ENCODE measurements at places on chromosomes 6 and 20.
A peak's percentile ranks its signal among the peaks of the same experiment; 100 is the strongest.

GRCh38 chr20:49699200-49699992 is 14.3 kb downstream of the B4GALT5 start:
- DNase-seq = no peak

- DNase-seq = peak; percentile 50
Measured at GRCh38 chr20:43844778-43845614, 69.7 kb upstream of the TOX2 start.

DNA sequence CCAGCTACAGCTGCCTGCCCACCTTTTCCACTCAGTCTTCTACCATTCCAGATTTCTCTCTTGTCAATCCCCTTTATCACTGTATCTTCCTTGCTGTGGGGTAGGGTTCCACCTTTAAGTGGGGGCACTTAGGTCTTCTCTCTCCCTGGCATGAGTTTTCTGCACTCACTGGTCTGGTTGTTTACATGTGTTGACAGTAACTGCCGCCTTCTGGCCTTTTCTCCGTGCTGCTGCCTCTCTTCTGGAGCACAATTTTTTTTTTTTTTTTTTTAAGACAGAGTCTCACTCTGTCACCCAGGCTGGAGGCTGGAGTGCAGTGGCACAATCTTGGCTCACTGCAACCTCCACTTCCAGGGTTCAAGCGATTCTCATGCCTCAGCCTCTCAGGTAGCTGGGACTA is 12.0 kb downstream of the RNF114 start:
- DNase-seq = no peak

DNA sequence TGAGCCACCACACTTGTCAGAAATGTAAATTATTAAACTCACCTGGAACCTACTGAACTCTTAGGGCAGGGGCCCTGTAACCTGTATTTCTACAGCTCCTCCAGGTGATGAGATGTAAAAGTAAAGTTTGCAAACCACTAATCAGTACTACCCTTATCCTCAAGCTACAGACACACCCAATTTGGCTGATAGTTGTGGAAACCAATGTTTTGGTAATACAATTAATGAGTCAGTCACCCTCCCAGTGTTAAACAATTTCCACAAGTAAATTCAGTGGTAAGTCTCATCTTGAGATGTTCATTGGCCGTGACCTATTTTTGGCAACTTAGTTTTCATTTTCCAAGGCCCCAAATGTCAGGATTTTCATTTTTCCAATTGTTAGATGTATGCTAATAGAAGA is 29.6 kb downstream of the GCNT2 start:
- no peak for DNase-seq

GRCh38 chr6:81682235-81682795 is 70.2 kb downstream of the TENT5A start:
- peak; percentile 12 for DNase-seq

DNA sequence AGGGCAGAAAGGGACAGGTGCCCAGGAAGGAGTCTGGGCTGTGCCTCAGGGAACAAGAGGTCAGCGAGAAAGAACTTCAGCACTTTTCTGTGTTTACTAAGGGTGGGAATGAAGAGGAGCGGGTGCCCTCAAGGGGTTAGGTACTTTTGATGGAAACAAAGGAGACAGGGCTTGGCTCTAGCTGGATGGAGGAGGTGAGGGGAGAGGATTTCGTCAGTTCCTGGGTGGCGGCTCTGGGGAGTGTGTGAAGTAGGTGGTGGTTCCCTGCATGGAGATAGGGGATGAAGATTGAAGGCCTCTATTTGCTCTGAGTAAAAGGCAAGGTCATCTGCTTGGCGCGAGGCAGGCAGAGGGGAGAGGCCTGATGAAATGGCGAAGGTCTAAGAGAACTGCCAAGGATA is 40.0 kb upstream of the ANKRD60 start:
- DNase-seq = no peak

DNA sequence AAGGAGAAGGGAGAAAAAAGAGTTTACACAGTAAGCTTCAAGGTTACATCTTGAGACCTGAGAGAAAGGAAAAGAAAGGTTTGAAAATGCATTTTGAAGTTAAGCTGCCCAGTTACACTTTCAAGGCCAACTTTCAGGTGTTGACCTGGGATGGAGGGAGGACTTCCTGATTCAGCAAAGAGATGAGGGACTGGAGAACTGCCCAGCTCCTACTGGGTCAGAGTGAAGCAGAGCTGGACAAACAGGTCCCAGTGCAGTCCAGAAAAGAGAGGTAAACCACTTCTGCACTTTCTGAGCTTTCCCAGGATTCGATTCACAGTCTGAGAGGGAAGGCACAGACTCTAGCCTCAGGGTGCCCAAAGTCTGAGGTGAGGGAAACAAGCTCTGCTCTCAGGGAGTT is 6.0 kb upstream of the TJAP1 start:
- peak; percentile 67 for DNase-seq

GRCh38 chr20:34362502-34363061 is 491 bp upstream of the ITCH start:
- DNase-seq = no peak

- no peak for DNase-seq
Measured at GRCh38 chr6:128256095-128256494, 264.3 kb downstream of the PTPRK start.

- no peak for DNase-seq
Measured at GRCh38 chr6:98156580-98156979, 677.8 kb upstream of the POU3F2 start.

DNA sequence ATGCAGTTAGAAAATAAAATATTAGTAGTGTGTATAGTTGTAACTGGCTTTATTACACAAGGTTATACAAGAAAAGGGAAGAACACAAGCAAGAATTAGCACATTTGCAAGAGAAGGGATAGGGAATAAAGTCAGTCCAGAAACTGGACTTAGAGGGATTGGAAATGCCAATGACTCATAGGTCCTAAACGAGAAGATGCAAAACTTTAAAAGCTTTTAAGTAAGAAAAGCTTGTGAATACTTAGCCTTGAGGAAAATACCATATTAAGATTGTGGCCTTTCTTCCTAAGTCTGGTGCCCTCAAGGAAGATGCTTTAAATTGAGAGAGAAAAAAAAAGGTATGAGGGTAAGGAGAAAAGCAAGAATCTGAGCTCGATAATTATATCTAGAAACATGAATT is 102.3 kb upstream of the MCHR2 start:
- no peak for DNase-seq

- DNase-seq = no peak
Measured at GRCh38 chr6:152461556-152461955, 175.6 kb downstream of the SYNE1 start.

DNA sequence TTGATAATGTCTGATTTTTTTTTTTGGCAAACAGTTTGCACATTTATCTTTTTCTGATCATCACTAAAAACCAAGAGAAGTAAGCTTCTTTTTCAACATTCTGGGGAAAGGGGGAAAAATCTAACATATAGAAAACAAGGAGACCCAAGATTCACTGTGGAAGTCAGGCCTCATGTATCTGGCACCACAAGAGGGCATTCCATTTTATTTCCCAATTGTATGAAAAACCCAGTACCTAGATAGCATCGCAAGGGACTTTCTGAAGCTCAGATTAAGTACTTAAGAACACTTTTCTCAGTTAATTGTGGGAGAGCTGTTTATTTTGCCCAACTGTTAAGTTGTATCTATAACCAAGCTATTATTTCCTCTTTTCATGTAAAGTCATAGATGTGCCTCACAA is 152.9 kb downstream of the KLHL32 start:
- no peak for DNase-seq

- DNase-seq = no peak
Measured at GRCh38 chr20:40993794-40994540, 34.7 kb upstream of the TOP1 start.

Data from T47D (cell line).